ENCODE measurements at places on chromosomes 6 and 20.
A peak's percentile ranks its signal among the peaks of the same experiment; 100 is the strongest.

GRCh38 chr6:156347656-156348055 is 429.5 kb upstream of the ARID1B start:
- DNase-seq, result no peak

GRCh38 chr6:57127763-57128162 is 37.8 kb downstream of the ZNF451 start:
- no peak for DNase-seq

GRCh38 chr6:87654875-87655454 is 47.1 kb downstream of the AKIRIN2 start:
- DNase-seq, result no peak

DNA sequence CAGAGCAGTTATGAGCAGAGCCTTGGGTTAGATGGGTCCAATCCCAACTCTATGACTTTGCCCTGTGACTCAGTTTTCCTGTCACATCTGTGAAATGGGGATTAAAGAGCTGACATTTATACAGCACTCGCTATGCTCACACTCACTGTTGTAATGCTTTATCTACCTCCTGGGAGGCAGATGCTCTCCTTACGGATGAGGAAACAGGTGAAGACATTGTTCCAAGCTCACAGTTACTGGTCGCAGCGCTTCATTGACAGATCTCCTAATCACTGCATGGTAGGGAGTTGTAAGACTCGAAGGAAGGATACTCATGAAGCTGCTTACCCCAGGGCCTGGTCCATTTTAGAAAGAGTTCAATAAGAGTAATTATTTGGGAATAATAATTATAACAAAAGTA is 2.9 kb upstream of the MYLK2 start:
- DNase-seq, result no peak

DNA sequence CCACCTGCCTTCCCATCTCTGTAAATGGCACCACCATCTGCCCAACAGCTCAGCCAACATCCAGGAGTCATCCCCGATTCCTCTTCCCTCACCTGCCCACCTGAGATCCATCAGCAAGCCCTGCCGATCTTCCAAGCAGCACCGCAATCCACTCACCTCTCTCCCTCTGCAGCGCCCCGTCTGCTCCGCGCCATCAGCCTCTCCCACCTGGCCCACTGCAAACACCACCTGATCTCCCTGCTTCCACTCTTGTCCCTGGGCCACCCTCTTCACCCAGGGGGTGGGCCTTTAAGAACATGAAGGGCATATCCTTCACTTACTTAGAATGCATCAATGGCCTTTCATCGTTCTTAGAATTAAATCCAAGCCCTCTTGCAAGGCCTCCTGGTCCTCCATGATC is 457.3 kb upstream of the SULF2 start:
- DNase-seq, result no peak

DNA sequence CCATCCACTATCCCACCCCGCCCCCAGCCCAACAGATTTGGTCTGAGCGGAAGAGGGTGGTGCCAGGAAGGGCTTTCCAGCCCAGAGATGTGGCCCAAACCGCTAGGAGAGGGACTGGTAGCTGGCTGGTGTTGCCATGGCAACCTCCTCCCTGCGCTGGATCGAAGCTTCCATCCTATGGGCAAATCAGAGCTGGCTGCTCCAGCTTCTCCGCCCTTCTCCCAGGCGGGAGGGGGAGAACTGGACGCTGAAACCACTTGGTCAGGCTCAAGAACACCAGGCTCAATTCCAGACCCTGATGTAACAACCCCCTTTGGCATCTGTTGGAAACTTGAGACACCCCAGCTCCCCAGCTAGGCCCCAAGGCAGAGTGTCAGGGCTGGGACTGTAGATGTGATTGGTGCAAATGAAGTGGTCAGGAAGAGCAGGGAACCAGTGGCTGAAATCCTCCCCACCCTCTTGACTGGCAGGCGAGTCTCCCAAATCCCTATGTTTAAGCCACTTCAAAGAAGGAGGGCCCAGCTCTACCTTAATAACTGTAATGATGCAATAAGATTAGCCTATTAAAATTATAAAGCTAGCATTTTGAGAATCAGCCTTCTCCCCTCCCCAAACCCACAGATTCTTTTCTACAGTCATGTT is 4.2 kb downstream of the RIMS4 start:
- no peak for DNase-seq

- no peak for DNase-seq
These were observed 1.0 kb downstream of the BFSP1 start for GRCh38 chr20:17530153-17530552.

DNA sequence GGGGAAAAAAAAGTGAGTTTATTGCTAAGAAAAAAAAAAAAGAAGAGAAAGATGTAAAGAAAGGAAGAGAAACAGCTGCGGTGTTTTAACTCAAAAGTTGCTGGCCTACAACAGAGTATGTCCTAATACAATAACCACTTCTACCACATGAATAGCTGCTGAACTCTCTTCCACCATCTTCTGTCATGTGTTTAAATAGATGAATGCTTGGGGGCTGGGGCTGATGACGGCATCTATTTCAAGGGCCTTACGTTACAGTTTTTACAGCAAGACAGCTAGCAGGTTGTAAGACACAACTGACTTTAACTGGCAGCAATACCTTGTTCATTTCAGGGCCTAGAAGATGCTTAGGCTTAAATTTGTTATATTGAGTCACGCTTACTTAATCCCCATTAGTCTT is 50.4 kb downstream of the MAP3K7 start:
- DNase-seq, result no peak

DNA sequence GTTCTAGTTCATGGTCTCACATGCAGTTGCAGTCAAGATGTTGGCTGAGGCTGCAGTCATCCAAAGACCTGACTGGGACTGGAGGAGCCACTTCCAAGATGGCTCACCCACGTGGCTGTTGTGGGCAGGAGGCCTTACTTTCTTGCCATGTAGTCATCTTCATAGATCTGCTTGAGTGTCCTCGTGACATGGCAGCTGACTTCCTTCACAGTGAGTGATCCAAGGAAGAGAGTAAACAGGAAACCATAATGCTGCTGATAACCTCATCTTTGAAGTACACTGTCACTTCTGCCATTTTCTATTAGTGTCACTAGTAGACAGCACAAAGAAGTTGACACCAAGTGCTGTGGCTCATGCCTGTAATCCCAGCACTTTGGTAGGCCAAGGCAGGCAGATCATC is 40.1 kb upstream of the AKIRIN2 start:
- DNase-seq, result peak; percentile 3

DNA sequence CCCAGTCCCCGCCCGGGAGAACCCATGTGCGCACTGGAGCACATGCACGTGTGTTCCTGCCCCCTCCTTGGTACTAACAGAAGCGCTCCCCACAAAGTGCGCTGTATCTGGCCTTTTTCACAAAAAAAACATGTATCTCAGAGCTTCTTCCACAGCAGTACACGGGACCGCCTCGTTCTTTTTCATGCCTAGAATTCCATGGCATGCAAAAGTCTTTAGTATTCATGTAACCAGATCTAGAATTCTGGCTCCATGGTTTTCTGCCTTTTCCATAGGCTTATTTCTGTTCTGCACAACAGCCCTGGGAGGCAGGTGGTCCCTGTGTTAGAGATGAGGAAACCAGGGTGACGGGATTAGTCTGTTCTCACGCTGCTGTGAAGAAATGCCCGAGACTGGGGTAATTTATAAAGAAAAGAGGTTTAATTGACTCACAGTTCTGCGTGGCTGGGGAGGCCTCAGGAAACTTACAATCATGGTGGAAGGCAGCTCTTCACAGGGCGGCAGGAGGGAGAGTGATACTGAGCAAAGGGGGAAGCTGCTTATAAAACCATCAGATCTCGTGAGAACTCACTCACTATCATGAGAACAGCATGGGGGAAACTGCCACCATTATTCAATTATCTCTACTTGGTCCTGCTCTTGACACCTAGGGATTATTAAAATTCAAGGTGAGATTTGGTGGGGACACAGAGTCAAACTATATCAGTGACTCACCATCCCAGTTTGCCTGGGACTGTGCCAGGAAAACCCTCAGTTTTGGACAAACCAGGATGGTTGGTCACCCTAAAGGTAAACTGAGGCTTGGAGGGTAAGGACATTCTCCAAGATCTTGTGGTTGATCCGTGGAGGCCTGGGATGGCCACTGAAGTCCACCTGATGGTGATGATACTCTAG is 41.0 kb downstream of the C20orf203 start:
- DNase-seq, result no peak
